ENCODE measurements at places on chromosomes 11 and 22.

DNA sequence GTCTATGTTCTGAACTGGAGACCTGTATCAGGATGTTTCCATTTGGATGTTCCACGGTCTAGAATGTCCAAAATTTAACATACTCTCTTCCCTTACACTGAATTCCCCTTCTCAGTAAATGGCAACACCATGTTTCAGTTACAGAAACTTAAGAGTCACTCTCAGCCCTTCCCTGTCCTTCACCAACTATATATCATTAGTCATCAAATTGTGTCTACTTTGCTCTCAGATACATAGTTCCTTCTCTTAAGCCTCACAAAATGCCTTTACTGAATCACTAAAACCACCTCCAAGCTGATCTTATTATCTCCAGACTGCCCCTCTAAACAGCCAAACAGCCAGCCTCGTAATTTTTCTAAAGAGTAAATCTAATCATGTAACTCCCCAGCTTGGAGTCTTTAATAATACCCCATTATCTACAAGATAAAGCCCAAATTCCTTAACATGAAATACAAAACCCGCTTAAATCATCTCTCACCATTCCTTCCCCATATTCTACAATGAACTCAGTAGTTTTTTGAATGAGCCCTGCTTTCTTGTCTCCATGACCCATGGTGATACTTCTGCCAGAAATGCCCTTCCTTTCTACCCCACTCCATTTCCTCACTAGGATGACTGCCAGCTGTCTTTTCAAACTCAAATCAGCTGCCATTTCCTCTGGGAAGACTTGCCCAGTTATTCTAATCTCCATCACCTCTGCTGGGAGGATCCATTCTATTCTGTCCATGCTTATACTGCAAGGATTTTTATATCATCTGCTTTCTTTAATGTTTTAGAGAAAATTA lies 102.7 kb upstream of the ARHGAP42 start:
- no peak for DNase-seq

DNA sequence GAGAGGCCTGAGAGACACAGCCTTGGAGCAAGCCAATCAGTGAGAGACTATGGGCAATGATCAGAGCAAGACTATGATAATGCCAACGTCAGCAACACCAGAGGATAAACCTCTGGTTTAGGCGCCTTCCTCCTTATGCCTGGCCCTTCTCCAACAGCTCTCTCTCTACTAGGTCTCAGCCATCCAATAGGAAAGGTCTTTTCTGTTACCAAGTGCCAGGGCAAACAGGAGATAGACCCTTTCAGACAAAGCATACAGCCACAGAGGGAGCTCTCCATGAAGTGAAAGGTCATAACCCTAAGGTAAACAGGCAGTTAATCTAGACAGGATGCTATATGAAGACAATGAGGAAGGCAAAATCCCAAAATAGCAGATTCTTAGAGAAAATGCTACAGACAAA lies 9.5 kb downstream of the STK33 start:
- DNase-seq, result no peak

- no peak for DNase-seq
Observed at GRCh38 chr11:83195143-83195466, 1.6 kb downstream of the ANKRD42 start.

DNA sequence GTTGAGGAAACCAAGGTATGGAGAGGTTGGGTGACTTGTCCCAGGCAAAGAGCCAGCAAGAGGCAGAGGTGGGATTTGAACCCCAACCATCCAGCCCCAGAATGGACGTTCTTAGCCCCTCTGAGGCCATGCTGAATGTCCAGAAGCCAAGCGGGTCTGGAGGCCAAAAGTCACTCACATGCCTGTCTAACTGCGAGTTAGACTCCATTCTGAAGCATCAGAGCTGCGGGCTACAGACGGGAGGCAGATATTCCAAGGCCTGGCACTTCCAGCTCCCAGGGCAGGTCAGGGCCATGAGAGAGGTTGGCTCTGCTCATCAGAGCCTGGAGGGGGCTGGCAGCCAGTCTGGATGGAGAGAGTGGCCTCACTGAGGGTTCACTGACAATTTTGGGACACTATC lies 616.5 kb downstream of the BRD1 start:
- DNase-seq, result no peak

- no peak for DNase-seq
Observed at GRCh38 chr11:117395476-117395875, 67.8 kb downstream of the CEP164 start.

- no peak for DNase-seq
Observed at GRCh38 chr11:33747979-33748378, 11.8 kb upstream of the CD59 start.

DNA sequence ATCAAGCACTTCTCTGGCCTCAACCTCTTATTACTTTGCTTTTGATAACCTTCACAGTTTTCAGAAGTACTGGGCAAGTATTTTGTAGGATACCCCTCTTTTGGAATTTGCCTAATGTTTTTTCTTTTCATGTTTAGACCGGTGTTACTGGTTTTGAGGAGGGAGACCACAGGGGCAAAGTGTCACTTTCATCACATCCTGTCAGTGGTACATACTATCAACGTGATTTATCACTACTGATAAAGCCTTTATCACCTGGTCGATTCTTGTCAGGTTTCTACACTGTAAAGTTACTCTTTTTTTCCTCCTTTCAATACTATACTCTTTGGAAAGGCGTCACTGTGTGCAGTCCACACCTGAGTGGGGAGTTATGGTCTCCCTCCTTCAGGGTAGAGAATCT lies 26.7 kb downstream of the QSER1 start:
- DNase-seq, result no peak

GRCh38 chr22:49331223-49331815 lies 496.4 kb downstream of the BRD1 start:
- no peak for DNase-seq

DNA sequence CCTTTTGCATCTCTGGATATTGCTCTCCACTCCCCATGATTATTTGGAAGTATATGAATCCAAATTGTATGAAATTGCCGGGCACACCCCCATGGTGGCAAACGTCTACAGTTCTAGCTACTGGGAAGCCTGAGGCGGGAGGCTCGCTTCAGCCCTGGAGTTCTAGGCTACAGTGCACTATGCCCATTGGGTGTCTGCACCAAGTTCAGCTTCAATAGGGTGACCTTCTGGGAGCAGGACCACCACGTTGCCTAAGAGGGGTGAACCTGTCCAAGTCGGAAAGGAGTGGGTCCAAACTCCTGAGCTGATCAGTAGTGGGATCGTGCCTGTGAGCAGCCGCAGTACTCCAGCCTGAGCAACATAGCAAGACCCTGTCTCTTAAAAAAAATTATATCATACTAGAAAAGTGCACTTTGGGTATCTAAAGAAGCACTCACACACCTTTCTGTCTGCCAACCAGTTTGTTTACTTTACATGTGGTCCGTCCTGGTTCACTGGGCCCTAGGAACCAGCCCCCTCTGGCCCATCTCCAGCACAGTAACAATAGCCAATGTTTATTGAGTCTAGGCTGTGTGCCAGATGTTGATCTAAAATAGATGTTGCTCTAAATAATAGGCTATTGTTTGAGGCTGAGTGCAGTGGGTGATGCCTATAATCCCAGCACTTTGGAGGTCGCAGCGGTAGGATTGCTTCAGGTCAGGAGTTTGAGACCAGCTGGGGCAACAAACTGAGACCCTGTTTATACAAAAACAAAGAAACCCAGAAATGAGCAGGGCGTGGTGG lies 16.4 kb upstream of the KAT5 start:
- DNase-seq, result no peak

DNA sequence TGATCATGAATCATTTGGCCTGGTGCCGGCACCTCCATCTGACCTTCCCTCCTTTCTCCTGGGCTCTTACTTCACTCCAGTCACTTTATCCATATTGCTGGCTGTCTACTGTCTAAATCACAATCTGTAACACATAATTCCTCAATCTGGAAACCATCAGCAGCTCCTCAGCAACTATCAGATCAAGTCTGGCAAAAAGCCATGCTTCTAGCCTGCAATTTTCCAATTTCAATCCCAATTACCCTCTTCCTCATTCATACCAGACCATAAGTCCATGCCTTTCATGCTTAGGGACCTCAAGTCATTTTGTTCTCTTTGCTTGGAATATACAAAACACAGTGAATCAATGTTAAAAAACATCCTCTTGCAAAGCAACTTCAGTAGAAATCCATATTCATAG lies 882.8 kb upstream of the ANO3 start:
- no peak for DNase-seq

Measured in stimulated activated naive CD4-positive, alpha-beta T cell (primary cell).